Epithelial cell of proximal tubule (primary cell): ENCODE measurements at places on chromosomes 3 and 15. TPM values are rescaled to one million over a fixed set of nuclear protein-coding genes. Genes with fewer than 3 reads are reported as not detected.

Gene CSPG5
- total RNA-seq: 0.65 and 2.2 TPM in 2 replicates

Gene TUSC2
- total RNA-seq: 39.8 and 46.6 TPM in 2 replicates

Gene GOLGA8S
- total RNA-seq: not detected in 2 replicates

Gene SLC24A5
- total RNA-seq: not detected in 2 replicates

Gene SAXO2
- 0.12 and 2.2 TPM in 2 replicates for total RNA-seq

Gene LMCD1
- 69.0 and 70.2 TPM in 2 replicates for total RNA-seq

Gene SSR3
- total RNA-seq: 171 and 309 TPM in 2 replicates

Gene LMAN1L
- not detected in 2 replicates for total RNA-seq

Gene RASL12
- total RNA-seq: not detected in 2 replicates

Gene SLC25A20
- total RNA-seq: 7.5 and 12.3 TPM in 2 replicates

Gene ADGRG7
- total RNA-seq: not detected in 2 replicates

Gene SLC12A6
- total RNA-seq: 4.8 and 8.3 TPM in 2 replicates

Gene IQGAP1
- total RNA-seq: 176 and 187 TPM in 2 replicates

Gene FBXW12
- total RNA-seq: 0.23 TPM in 1 of 2 replicates, not detected in the other

Gene KCNMB3
- total RNA-seq: 0.40 and 1.2 TPM in 2 replicates

Gene NRROS
- 0.35 and 2.5 TPM in 2 replicates for total RNA-seq

Gene CALML4
- 2.0 and 3.8 TPM in 2 replicates for total RNA-seq

Gene DNASE1L3
- total RNA-seq: not detected in 2 replicates

Gene A4GNT
- total RNA-seq: not detected in 2 replicates

Gene GRK7
- not detected in 2 replicates for total RNA-seq

Gene HACD3
- 127 and 157 TPM in 2 replicates for total RNA-seq
